ENCODE measurements at places on chromosomes 5 and 9.

DNA sequence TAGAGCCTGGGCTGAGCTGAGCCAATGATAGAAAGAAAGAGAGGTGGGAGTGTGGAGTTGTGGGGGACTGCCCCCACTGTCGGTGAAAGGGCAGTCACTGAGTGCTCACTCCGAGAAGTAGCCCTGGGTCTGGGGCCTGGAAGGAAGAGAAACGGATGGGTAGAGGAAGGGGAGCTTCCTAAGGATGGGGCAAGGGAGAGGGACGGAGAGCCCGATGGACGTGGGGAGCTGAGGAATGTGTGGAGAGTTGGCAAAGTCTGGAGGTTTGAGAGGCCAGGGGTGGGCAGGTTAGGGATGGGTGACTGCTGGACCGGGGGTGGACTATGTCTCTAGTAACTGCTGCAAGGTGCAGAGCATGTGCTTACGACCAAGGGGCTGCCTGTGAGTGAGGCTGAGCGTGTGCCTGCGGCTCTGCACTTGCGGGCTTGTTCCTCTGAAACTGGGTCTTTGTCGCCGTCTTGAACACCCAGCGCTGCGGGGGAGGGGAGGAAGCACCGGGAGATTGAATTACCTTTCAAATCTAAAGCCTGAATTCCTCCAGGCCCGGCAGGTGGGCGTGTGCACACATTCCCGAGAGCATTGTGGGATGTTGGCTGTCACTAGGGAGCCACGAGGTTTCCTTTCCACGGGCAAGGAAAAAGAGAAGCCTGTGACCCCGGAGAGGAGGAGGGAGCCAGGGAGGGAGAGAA, 76.4 kb upstream of the ARAP3 start:
- no peak for DNase-seq

DNA sequence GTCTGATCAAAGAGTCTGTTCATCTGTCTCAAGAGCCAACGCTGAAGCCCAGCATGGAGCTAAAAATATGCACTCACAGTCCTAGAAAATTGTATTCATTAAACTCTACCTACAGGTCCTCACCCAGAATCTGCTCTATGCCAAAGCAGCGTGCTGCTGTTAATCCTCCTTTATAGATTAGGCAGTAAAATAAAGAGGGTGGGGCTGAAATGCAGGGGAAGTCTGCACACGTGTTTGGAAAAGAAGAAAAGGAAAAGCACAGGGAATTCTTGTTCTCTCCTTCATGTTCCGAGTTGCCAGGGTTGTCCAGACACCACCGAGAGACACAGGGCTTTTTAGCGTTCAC, 121.4 kb upstream of the TMEM161B start:
- DNase-seq: no peak

DNA sequence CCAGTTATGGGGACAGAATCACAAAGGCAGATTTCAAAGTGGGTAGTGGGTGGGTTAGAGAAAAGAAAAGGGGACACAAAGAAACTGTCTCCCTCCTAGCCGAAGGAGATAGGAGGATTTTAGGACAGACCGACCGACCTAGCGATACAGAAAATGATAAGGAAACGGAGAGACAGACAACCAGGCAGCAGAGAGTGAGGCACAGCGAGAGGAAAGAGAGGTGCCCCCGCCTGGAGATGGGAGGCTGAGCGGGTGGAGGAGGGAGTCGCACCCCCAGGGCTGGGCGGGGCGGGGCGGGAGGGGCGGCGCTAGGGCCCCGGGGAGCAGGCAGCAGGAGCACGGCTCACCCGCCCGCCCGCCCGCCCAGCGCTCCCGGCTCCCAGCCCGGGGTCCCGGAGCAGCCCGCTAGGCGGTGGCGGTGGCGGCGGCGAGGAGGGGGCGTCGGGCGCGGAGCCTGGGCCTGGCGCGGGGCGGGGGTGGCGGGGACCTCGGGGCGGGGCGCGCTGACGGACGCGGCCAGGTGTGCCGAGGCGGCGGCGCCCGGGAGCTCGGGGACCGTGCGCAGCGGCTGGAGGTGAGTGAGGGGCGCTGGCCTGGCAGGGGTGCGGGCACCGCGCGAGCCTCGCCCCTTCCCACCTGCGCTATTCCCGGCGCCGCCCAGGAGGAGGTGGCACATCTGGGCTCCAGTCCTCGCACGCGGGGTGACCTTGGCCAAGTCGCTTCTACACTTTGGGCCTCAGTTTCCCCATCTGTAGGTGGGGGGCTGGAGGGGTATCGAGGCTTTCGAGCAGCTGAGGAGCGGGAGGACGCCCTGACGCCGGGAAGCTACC, 15.9 kb upstream of the SYNPO start:
- DNase-seq: no peak

DNA sequence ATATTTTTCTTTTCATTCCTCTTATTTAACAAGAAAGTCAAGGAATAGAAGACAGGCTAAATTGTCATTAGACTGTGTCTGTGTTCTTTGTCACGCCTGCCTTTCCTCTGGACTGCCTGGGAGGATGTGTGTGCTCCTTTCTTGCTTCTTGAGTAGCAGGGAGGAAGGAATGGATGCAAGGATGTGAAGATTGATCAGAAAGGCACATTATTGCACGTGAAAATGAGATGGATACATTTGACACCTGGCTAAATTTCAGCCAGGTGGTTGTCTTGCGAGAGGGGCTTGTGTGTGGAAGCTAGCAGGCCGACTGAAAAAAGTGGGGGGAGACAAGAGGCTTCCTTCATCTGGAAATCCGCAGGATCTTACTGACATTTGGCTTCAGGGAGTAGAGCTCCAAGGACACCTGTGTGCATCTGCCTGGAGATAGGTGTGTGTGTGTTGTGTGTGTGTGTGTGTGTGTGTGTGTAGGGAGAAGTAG, 200.1 kb downstream of the MEF2C start:
- no peak for DNase-seq

- DNase-seq: peak; percentile 69
Observed at GRCh38 chr5:111942661-111943401, 185.8 kb upstream of the NREP start.

DNA sequence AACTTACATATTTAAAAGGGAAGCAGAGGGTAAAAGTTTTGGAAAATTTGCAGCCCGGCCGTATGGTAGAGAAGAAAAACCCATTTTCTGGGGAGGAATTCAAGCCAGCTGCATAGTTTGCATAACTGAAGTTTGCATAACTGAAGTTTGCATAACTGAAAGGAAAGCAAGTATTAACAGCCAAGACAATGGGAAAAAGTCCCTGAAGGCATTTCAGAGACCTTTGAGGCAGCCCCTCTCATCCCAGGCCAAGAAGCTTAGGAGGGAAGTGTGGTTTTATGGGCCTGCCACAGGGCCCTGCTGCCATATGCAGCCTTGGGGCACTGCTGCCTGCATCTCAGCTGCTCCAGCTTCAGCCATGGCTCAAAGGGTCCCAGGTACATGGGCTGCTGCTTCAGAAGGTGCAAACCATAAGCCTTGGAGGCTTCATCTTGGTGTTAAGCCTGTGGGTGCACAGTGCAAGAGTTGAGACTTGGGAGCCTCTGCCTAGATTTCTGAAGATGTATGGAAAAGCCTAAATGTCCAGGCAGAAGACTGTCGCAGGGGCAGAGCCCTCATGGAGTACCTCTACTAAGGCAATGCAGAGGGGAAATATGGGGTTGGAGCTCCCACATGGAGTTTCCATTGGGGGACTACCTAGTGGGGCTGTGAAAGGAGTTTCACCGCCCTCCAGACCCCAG, 36.9 kb upstream of the CXCL14 start:
- peak; percentile 34 for DNase-seq

GRCh38 chr5:132427281-132428146, 58.0 kb downstream of the SLC22A5 start:
- peak; percentile 37 for DNase-seq

Data from AG10803 (cell line).